ENCODE measurements at places on chromosomes 2 and 18.

GRCh38 chr2:130353291-130354138 is 2.3 kb upstream of the PTPN18 start:
- DNase-seq: no peak

GRCh38 chr2:2748399-2749205 is 417.5 kb upstream of the MYT1L start:
- DNase-seq: no peak

DNA sequence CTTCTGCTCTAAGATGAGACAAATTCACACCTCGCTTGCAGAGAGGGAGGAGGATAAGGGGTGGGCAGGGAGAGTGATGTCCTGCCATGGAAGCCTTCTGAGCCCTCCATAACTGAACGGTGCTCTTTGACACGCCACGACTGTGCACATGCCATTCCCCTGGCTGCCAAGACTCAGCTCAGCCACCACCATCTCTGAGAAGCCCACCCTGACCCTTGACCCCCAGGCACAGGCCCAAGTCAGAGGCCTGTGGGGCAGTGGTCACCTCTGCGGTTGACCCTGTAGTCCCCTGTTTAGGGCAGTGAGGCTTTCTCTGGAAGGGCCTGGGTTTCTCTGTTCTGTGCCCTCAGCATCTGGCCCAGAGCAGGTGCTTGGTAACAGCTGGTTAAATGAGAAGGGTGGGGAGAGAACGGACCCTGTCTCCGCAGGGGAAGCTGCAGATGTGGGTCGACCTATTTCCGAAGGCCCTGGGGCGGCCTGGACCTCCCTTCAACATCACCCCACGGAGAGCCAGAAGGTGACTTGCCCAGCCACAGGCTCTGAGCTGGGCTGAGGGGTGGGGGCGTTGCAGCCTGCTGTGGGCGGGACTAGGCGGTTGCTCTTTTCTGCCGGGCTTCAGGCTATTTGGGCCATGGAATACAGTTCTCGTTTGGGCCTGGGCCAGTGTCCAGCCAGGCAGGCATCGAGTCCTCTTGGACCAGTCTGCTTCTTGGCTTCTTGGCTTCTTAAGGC is 215.1 kb downstream of the DYSF start:
- DNase-seq: no peak

GRCh38 chr2:156626931-156627330 is 190.8 kb downstream of the GPD2 start:
- no peak for DNase-seq

- no peak for DNase-seq
Observed at GRCh38 chr2:133682906-133683305, 114.6 kb upstream of the NCKAP5 start.

DNA sequence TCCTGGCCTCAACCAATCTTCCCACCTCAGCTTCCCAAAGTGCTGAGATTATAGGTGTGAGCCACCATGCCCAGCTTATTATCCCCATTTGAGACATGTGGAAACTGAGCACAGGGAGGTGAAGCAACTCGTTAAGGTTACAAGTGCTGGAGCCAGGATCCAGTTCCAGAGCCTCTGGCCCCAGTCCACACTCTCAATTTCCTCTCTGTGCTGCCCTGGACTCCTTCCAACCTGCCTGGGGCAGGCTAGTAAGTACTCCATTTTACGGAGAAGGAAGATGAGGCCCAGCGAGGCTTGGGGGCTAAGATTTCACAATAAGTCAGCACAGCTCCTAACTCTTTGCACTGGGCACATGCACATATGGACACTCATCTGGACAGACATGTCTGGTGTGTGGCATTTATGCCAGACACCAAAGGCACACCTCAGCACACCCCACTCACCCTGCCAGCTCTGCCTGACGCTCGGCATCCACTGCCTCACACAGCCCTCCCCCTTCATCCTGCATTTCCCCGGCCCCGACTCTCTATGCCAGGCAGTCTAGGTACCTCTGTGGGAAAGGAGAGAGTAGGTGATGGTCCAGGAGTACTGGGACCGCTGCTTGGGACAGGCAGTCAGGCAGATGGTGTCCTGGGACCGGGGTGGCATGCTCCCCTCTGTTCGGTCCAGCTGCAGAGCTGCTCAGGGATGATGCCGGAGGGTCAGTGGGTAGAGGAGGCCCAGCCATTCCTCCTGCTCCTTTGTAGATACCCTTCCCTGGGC is 20.5 kb downstream of the CFAP65 start:
- no peak for DNase-seq

DNA sequence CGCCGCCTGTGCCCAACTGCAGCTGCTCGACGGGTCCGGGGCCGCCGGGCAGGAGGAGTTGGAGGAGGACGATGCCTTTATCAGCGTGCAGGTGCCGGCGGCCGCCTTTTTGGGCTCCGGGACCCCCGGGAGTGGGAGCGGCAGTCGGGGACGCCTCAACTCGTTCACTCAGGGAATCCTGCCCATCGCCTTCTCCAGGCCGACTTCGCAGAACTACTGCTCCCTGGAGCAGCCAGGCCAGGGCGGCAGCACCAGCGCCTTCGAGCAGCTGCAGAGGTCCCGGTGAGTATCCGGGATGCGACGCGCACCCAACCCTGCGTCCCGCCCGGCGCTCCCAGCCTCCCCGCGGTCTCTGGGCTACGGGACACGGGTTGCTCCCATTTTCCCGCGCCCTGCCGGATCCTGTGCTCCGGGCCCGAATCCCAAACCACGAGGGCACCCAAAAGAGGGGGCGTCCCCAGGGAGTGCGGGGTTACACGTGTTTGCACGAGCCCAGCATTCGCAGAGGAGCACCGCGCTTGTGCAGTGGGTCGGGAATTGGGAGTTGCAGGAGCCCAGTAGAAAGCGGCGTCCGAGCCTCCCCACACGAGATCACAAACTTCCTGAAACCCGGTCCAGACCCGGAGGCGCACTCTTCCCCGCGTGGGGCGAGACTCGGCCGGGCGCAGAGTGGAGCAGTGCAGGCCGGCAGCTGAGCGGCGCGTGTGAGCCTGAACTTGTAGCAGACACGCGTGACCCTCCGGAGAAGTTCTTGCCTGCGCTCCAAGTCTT is 1.2 kb downstream of the CABLES1 start:
- no peak for DNase-seq

GRCh38 chr2:45193581-45193980 is 184.3 kb upstream of the SIX2 start:
- no peak for DNase-seq
